Esophagus muscularis mucosa (tissue), 4 donors: ENCODE measurements at places on chromosomes 13 and 19. TPM values are rescaled to one million over a fixed set of nuclear protein-coding genes. Genes with fewer than 3 reads are reported as not detected.

GRCh38 chr13:61664801-61665705 lies 249.4 kb upstream of the PCDH20 start:
- DNase-seq: no peak

The TMEM272 gene
- total RNA-seq: not detected

DNA sequence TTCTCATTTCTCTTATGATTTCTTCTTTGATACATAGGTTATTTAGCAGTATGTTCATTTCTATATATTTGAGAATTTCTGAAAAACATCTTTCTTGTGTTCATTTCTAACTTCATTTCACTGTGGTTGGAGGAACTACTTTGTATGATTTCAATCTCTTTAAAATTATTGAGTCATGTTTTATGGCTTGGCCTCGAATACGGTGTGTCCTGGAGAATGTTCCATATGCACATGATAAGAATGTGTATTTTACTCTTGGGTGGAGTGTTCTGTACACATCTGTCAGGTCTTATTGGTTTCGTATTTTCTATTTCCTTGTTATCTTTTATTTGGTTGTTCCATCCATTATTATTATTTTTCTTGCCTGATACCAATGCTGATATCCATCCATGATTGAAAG lies 22.9 kb downstream of the DNM2 start:
- DNase-seq: no peak

- DNase-seq: no peak
Observed at GRCh38 chr13:35478271-35479037, 2.0 kb upstream of the MAB21L1 start.

The ZNF227 gene
- total RNA-seq: 13.3 TPM

The CBY2 gene
- not detected for total RNA-seq

DNA sequence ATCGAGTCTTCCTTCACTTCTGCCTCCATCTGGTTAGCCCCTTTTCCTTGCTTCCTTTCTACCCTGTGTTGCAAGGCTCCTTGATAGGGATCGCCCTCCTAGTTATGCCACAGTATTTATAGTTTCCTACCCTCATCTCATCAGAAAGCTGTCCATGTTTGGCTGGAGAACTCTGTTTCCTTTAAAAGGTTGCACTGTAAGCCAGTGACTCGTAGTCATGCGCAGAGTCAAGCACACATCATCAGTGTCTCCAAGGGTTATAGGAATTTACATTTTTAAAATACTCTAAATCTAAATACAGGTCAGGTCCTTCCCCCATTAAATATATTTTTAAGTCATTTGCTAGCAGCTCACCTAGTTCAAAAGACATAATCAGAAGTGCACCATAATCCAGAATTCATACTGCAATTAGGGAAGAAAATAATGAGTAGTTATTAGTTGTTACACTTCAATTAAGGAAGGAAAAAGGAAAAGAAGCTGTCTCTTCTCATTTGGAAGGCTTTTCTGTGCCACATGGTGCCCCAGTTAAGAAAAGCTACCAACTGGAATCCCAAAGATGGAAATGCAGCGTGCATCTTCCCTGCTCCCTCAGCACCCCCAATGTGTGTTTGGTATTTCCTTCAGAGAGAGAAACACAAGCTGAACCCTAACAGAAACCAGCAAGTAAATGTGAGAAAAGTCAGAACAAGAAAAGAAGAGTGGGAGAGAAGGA lies 81.0 kb downstream of the GPR12 start:
- peak; percentile 29 for DNase-seq

GRCh38 chr13:60398379-60398891 lies 1.4 kb downstream of the TDRD3 start:
- DNase-seq: no peak

DNA sequence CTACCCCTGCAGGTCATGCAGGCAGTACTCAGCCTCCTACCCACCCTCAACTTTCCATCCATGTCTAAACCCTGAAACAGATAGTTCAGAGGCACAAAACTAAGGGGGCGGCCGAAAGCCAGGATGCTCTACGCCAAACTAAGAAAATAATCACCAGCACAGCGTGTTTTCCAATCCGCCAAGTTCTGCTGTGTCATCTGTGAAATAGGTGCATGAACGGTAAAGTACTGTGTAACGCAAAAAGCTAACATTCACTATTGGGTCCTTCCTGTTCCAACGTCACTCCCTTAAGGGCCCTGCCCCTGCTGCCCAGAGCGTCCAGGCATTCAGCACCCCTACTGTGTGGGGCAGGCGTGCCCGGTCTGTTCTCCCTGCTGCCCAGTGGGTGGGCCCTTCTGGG lies 12.2 kb upstream of the TIMM44 start:
- DNase-seq: no peak

The C19orf81 gene
- not detected for total RNA-seq

DNA sequence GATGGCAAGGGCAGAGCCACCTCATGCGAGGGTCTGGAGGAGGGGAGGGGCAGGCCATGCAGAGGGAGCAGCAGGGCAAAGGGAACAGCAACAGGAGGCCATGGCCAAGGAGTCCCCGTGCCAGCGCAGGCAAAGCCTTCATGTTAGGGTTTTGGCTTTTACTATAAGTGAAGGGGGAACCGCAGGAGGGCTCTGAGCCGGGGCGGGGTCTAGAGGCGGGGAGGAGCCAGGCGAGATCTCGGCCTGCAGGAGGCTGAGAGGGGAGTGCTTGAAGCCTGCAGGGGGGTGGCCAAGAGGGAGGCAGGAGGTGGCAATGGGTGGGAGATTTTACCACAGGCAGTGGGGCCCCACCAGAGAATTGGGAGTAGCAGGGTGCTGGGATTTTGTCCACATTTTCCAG lies 6.3 kb downstream of the ARHGAP33 start:
- no peak for DNase-seq

GRCh38 chr19:46076031-46076880 lies 35.5 kb upstream of the IGFL4 start:
- no peak for DNase-seq

The AP2A1 gene
- 99.2 TPM for total RNA-seq
